Bronchial epithelial cell (primary cell): ENCODE measurements at places on chromosomes 12 and 14.

- peak; percentile 27 for DNase-seq
Observed at GRCh38 chr14:72513965-72514659, 379.8 kb downstream of the DPF3 start.

DNA sequence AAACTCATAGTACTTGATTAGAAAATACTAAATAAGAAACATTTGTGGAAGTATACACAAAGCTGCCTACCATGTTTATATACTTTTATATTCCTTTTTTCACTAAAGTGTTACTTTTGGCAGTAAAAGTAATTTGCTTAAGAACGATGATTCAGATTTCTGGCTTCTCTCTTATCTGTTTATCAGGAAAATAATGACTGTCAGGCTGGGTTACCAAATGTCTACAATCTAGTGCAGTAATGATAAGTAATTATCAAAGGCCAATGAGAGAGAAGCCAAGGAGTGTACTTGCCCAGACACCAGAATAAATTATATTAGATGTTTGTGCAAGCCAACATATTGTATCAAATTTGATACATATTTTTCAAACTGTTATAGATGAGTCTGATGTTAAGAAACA lies 113.4 kb downstream of the RALGAPA1 start:
- no peak for DNase-seq

DNA sequence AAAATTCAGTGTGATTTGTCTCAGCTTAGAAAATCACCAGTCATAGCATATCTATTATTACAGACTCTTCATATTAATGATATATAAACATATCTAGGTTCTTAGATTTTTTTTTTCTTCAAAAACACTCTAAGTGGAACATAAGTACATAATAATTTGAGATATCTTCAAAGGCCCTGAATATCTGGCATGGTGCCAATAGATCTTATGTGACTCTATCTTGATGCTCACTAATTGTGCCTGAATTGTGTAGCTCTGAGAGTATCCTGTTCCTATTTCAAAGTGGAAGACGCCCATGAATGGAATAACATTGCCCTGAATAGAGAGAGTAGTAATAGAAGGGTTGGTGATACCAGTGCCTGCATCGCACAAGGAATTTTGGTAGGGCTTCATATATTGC lies 1312.7 kb upstream of the USP15 start:
- no peak for DNase-seq

DNA sequence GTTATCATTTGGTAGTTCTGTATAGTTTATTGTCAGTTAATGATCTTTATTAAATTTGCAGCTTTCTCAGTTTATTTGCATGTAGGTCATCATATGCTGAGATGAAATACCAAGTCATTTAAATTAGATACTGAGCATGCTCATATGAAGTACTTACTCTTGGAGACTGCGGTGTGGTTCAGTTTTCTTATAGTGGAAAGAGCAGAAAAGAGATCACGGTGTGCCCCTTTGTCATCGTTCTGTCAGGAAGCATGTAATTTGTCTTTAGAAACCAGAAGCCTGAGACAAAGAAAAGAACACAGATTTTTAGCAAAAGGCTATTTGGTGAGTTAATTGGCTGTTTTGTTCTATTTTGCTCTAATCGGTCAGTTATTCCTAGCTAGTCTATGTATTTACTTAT lies 75.6 kb downstream of the PLEKHA5 start:
- no peak for DNase-seq

DNA sequence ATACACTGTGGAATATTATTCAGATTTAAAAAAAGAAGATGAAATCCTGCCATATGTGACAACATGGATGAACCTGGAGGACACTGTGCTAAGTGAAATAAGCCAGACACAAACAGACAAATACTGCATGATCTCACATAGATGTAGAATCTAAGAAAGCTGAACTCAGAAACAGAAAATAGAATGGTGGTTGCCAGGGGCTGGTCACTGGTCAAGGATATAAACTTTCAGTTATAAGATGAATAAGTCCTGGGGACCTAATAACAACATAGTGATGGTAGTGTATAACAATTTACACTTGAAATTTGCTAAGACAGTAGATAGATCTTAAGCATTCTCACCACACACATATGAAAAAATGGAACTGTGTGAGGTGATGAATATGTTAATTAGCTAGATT lies 161.3 kb upstream of the TMCC3 start:
- no peak for DNase-seq

GRCh38 chr14:98512501-98513251 lies 759.3 kb downstream of the BCL11B start:
- DNase-seq: no peak

DNA sequence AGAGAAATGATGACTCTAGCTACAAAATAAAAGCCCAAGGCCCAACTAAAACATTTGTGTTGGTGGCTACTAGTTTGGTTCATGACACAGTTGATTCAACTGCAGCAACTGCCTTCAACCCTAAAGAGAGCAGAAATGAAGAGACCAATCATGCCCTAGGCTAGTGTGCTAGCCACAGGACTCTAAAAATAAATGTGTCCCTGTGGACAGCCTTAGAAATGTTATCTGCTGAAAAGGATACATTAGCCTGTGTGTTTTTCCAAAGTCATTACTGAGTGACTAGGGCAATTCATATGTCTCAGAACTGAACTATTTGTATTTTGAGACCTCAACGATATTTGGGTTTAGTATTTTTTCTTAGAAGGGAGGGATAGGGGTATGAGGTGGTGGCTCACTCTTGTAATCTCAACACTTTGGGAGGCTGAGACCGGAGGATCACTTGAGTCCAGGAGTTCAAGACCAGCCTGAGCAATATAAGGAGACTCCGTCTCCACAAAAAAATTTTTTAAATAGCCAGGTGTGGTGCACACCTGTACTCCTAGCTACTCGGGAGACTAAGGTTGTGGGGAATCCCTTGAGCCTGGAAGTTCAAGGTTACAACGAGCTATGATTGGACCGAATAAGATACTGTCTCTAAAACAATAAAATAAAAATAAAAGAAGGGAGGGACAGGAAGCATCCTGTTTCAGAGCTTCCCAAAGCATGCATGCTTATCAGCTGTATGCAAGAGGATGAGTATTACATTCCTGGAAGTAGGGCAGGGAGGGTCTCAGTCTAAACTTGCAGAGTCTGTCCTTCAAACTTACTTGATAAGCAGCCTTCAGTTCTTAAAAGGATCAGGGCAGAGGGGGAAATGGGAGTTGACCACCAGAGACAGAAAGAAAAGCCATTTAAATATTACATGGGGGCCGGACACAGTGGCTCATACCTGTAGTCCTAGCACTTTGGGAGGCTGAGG lies 29.6 kb upstream of the NAP1L1 start:
- peak; percentile 62 for DNase-seq

DNA sequence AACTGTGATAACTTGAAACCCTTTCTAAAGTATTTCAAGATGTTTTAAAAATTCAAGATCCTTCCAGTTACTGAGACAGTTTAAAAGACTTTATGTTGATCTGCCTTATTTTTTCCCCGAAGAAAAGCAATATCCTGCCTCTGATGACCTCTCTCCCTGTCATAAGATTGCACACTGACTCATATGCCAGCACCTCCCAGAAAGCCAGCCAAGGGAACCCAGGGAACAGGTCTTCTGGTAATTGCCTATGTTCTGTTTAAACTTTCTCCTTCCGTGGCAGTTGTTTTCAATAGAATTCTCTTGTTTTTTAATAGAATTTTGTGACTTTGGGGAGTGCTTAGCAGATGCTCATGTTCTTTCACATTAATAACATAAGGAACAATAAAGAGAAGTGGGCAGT lies 300.2 kb upstream of the PRKD1 start:
- peak; percentile 85 for DNase-seq

DNA sequence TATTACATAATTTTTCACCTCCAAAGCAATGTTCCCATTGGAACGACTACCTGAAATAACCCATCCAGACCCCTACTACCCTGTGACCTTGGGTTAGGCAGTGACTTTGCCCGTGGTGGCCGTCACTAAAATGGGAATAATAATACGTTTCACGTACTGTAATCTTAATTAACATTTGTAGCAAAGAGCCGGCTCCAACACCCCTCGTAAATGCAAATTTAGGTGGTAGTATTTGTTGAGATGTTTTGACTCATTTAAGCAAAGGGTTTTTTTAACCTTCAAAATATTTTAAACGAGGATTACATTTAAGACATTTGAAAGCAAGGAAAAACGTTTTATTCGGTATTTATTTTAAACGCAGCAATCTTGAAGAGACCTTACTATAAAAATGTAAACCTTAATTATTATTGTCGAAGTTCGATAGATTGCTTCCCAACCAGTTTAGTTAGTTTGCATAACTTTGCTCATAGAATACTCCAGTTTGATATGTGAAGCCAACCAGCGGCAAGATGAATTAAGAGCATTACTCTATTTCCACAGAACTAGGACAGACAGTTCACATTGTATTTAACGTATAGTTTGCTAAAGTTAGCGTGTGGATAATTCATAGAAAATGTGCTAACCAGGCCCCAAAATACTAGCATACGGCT lies 1.4 kb upstream of the ARID2 start:
- peak; percentile 56 for DNase-seq

- peak; percentile 58 for DNase-seq
Observed at GRCh38 chr12:44287545-44287944, 451.7 kb downstream of the TMEM117 start.

DNA sequence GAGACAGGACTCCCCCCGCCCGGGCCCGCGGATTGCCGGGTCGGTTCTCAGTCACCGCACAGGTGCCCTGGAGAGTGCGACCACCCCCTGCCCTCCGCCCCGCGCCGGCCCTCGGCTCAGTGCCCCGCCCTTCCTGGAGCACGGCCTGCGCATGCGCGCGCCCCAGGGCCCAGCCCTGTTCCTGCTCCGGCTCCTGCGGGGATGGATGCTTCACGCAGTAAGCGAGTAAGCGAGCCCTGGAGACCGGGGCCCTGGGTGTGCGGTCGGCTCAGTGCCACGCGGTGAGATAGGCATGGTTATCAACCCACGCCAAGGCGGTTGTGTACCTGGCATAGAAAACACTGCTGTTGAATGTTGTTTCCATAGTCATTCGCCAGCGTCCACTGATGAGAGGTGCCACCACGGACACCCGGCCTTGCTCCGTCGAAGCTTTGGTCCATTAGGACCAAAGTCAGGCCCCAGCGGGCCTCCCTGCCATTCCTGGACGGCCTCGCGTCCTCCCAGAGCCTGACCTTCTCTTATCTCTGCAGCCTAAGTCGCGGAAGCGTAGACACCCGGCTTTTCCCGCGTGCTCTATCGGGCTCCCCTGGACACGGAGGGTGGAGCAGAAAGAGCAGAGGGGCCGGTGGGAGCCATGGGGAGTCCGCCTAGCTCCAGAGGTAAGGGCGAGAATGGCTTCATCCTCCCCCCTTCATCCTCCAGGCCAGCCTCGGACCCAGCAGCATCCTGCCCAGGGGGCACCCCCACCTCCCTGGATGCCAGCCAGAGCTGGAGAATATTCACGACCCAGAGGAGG lies 90.6 kb downstream of the PAPOLA start:
- DNase-seq: peak; percentile 18

DNA sequence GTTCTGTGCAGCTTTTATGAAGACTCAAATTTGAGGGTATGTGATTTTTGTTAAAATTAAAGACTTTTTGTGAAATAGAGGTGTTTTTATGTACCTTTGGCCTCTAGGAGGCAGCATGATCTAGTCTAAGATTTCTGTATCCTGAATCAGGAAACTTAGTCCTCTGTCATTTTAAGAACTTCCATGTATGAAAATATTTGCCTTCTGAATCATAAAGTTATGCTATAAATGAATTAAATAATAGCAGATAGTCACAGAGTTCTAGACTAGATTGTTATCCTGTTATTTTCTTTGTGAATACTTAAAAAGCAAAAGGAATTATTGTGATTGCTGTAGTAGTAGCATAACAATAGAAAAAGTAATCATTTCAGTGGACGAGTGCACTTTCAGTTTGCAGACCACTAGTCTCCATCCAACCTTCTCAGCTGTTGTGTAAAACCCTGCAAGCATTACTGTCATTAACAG lies 56.3 kb downstream of the FGD4 start:
- peak; percentile 77 for DNase-seq

DNA sequence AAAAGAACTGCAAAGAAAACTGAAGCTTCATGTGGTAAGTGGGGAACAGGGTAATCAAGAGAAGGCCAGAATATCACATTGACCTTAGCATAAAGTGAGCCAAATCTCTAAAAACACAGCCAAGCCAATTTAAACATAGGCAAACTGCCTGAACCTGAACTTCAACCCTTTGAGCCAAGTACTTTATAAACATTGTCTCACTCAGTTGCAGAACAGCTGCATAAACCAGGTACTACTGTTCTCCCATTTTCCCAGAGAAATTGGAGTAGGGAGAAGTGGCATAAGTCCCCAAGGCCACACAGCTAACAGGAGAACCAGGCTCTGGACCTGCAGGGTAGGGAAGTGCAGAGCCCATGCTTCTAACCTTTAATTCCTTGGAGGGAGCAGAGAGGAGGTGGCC lies 30.4 kb upstream of the FKBP4 start:
- DNase-seq: no peak

DNA sequence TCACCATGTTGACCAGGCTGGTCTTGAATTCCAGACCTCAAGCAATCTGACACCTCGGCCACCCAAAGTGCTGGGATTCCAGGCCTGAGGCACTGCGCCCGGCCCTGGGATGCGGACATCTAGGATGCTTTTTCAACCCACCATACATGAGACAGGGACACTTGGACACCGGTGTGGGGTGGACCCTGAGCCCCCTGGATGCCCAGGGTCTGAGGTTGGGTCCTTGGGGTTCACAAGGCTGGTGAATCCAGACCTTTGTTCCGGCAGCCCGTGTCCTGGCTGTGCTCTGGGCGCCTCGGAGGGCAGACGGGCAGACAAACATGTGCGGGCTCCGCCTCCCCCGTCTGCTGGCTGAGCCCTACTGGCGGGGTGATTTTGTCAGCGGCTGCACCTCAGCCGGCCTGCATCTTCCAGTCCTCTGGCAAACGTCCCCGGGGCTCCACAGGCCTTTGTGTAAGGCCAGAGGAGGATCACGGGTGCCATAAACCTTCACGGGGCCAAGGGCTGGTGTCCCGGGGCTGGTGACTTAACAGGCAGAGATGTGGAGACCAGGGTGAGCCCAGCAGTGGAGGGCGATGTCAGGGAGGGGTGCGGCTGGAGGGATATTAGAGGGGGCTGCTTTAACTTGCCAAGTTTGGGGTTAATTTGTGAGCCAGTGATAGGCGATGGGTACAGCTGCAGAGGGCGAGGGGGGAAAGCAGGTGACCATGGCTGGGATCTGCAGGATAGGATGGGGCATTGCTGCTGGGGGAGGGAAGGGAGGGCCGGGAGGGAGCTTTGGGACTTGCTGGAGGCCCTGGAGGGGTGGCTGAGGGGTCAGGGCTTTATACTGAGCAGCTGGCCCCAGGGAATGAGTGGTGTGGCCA lies 5.8 kb downstream of the ASPG start:
- DNase-seq: no peak

- DNase-seq: peak; percentile 80
Observed at GRCh38 chr14:51473808-51474565, 177.7 kb upstream of the FRMD6 start.

DNA sequence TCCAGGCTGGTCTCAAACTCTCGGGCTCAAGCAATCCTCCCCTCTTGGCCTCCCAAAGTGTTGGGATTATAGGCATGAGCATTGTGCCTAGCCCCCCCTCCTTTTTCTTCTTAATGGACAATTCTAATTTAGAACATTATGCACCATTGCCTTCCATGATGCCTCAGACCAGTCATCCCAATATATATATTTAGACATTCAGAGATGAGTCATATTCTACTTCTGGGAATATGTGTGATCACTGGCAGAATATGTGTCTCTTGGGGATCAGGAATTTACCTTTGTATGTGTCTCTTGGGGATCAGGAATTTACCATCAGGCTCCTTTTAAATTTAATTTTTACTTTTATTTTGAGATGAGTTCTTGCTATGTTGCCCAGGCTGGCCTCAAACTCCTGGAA lies 7.5 kb upstream of the CCDC177 start:
- DNase-seq: peak; percentile 63
